ENCODE measurements at places on chromosomes 11 and 22.

DNA sequence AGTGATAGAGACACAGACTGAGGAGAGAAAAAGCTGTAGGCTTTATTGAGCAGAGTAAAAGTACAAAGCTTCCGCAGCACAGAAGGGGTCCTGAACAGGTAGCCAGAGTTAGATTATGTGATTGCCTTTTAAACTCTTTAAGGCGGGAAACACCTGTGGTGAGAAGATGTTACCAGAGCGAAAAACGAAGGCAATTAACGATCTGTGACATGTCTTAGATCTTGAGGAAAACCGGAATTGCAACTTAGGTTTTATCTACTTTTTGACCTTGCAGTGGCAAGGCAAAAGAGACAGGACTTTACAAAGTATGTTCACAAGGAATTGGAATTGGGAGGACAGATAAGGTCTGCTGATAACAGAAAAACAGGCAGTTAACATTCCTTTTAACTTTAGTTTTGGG, 493.6 kb upstream of the FAT3 start:
- no peak for DNase-seq

DNA sequence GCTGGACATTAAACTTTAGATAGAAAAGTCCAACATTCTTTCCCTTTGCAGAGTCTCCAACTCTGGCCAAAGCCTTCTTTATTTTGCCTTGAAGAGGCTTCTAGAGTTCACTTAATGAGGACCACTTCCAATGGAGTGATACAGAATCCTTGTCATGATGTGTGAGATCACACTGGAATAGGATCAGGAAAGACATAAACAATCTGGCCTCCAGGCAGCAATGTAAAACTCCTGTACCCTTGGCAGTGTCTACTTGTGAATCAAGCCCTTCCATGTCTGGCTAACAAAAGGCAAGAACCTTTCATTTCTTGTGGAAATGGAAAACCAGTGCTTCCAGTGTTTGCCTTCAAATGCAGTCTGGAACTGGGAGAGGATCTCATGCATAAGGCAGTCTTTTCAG, 56.5 kb upstream of the FIBIN start:
- no peak for DNase-seq

- no peak for DNase-seq
Observed at GRCh38 chr22:23823331-23823791, 15.4 kb downstream of the DERL3 start.

DNA sequence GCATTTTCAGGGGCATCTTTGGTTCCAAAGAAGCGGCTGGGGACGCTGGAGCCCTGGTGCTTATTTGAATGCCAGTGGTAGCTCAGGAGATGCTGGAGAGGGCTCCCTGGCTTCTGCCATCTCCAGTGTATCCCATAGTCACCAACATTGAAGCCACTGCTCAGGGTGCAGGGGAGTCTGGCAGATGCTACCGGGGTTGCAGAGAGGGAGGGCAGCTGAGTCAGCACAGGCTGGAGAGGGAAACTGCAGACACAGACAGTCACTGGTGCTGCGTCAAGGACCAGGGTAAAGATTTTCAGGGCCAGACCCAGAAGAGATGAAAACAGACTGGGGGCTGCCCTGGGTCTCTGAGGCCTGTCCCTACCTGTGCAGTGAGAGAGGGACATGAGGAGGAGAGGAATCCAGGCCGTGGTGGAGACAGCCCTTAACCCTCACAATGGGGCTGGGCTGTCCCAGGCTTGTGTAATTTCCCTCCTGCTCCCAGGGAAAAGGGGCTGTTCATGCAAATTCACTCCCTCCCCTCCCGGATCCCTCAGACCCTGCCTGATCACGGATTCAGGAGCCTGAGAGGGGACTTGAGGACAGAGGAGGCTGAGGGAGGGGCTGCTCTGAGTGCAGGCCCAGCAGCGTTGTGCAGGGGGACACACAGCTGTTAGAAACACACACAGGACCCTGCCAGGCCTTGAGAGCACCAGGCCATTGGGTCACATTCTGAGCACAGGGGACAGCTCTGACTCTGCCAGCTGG, 126.9 kb upstream of the GRK3 start:
- DNase-seq: no peak

DNA sequence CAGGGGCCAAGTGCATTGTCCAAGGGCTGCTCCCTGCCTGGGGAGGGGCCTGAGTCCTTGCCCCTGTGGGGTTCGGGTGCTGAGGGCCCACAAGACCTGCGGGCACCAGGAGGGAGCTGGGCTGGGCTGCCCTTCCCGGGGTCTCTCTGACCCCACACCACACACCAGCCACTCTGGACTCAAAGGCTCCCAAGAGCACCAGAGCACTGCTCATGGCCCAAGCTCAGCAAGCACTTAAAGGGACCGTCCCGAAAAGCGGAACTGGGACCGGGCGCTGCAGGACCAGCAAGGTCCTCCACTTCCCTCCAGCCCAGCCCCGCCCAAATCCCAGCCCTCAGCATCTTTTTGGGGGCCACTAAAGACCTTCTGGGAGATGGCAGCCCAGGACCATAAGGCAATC, 5.3 kb downstream of the LSP1 start:
- no peak for DNase-seq

DNA sequence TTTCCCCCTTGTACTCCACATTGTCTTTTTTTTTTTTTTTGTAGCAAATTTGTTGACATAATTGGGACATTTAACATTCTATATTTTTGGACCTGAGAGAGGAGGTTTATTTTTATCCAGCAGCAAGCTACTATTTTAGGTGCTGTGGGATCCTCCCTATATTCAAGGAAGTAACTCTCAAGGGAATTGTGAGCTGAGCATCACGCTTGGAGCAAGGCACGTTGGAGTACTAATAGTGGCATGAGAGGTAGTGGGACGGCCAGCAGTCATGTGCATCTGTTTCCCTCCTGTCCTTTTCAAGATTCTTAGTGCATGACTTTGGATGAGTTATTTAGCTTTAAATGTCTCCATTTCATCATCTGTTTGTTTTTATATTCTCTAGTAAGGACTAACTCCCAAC, 52.3 kb downstream of the EXT2 start:
- DNase-seq: no peak

DNA sequence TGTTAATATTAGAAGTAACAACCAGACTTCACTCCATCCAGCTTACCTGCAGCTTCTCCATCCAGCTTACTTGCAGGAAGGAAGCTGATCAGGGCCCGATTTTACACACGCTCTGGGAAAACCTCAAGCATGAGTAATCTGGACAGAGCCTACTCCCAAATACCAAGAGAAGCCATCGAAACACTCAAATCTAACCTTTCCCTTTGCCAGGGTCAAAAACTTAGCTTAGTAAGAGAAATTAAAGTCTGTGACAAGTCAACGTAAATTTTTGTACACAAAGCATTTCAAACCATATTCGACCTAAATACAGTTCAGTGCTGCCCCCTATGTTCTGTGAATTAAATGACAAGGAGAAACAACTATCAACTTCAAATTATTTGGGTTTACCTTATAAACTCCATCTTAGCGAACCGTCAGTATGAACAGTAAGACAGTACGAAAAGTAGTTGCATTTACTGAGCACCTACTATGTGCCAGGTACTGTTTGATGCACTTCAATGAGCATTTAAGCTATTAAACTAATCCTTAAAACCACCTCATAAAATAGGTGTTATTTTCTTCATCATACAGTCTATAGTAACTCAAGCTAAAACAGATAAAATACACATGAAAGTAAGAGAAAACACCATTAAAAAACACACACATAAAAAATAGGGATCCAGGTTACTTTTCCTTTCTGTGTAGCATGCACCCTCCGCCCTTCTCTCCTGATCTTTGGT, 36.9 kb downstream of the ARFGAP3 start:
- no peak for DNase-seq

DNA sequence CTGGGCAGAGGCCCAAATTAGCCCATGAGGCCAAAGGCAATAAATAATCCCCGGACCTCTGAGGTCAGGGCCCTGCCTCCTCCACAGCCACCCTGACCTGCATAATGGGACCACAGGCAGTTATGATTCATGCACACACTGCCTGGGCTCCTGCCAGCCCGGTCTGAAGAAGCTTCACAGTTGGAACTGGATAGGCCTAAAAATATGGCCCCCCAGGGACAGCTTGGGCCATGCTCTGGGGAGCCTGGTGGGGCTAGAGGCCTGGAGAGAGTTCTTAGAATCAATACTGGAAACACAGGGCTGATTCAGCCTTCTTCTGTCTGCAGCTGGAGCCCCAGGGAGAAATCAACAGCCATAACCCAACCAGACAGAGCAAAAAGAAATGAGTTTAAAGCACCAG, 112.8 kb upstream of the CADM1 start:
- no peak for DNase-seq

DNA sequence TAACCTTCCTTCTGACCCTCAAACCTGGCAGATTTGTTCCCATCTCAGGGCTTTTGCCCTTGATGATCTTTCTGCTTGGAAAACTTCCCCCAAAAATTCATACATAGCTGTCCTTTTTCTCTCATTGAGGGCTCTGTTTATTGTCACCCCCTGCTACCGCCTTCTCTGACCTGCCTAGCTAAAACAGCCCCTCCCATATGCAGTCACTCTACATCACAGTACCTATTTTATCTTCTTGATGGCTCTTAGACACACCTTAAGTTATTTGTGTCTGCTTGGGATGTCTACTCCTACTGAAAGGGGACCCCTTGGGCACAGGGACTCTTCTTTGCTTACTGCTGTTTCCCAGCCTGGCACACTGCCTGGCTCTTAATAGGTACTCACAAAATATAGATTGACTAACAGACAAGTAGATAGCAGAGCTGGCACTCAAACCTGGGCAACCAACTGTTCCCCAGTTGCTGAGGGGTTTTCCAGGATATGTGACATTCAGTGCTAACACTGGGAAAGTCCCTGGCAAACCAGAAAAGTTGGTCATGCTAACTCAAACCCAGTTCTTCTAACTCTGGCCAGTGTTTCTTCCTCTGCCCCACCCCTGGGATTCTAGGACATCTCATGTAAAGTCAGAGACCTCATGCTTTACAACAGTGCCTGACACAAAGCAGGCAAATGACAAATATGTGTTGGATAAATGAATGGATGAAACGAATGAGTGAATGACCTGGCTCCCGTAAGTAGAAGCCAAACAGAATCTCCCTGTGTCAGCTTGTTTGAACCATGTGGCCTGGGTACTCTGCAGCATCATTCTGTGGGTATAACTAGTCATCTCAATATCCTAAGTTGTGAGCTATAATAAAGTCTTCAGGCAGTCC, 19.8 kb upstream of the FJX1 start:
- no peak for DNase-seq

DNA sequence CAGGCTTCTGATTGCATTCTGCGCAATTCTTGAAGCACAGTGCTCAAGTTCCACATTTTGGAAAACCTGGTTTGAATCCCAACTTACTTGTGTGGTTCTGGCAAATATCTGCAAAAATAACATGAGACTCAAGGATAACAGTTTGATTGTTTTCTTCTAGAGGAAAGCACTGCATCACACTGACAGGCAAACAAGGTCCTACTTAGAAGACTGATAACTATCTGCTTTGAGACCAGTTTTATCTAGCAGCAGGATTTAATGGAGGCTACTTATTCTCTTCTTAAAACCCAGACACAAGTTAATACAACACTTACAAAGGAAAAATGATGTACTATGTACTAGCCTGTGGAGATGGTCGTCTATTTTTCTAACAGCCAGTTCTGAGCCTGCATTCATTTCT, 41.4 kb downstream of the RIC3 start:
- no peak for DNase-seq

GRCh38 chr22:17881366-17881765, 107.1 kb upstream of the BID start:
- DNase-seq: no peak

- no peak for DNase-seq
Observed at GRCh38 chr22:36065462-36065774, 36.8 kb upstream of the RBFOX2 start.

GRCh38 chr11:16357775-16358174, 1.4 kb upstream of the SOX6 start:
- no peak for DNase-seq

DNA sequence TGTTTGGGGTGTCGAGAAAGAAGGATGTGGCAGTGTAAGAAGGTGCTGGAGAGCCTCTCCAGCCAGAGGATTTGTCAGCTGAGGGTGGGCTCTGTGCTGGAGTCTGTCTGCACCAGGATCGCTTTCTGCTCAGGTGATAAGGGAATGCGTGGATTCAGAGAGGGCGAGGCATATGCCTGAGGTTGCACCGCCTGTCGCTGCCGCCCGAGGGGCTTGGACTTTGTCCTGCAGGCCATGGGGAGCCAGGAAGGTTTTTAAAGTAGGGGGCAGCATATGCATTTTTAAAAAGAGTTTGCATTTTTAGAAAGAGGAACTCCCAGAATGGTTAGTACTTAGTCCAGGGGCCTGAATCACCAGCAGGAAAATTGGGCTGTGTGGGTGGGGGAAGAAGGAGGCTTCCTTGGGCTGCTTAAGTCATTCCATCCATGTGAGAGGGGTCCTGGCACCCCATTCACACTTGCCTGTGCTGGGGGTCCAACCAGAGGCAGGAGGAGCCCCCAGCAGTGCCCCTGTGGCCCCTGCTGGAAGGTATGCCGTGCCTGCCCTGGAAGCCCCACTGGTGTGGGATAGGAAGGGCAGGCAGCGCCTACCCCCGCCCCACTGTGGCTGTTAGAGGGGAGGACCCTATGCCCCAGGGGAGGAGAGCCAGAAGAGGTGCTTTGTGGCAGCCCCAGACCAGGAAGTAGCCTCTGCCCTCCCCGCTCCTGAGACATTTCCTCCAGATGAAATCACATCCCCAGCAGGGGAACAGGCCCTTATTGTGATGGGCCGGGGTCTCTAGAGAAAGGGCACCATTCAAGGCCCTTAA, 35.8 kb upstream of the MYRF start:
- no peak for DNase-seq

GRCh38 chr11:70788248-70789022, 390.1 kb downstream of the CTTN start:
- DNase-seq: no peak

GRCh38 chr11:129943036-129943435, 47.7 kb upstream of the NFRKB start:
- no peak for DNase-seq

DNA sequence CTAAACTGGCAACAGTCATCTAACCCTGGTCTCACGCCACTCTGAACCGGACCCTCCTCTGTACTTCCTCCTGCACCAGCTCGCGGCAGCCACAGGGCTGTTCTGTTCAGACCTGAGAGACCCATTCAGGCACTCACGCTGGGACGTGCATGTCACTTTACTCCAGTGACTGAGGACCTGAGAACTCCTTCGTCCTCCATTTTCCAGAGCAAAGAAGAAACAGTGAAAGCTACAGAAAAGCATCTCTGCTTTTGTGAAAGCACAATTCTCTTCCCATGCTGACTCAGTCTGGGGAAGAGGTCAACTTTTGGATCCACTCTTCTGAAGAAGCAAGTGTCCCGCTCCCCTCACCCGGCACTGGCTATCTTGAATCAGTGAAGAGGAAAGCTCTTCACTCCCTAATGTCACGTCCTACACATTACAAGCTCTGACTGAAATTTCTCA, 24.5 kb downstream of the PISD start:
- DNase-seq: no peak

DNA sequence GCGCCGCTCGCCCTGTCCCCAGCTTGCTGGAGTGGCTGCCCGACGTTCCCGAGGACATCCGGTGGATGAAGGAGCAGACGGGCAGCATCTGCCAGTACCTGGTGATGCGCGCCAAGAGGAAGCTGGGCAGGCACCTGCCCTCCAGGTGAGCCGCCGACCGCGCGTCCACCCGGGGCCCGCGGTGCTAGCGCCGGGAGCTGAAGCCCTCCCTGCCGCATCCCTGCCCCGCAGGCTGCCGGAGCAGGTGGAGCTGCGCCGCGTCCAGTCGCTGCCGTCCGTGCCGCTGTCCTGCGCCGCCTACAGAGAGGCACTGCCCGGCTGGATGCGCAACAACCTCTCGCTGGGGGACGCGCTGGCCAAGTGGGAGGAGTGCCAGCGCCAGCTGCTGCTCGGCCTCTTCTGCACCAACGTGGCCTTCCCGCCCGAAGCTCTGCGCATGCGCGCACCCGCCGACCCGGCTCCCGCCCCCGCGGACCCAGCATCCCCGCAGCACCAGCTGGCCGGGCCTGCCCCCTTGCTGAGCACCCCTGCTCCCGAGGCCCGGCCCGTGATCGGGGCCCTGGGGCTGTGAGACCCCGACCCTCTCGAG, 3.3 kb upstream of the CRACR2B start:
- DNase-seq: no peak

All from stimulated activated CD8-positive, alpha-beta memory T cell treated with anti-CD3 and anti-CD28 coated beads, Interleukin-7, amount 100 ng/mL, for 1 hour (primary cell).